ENCODE measurements at places on chromosomes 2 and 18. TPM values are rescaled to one million over a fixed set of nuclear protein-coding genes. Genes with fewer than 3 reads are reported as not detected.

DNA sequence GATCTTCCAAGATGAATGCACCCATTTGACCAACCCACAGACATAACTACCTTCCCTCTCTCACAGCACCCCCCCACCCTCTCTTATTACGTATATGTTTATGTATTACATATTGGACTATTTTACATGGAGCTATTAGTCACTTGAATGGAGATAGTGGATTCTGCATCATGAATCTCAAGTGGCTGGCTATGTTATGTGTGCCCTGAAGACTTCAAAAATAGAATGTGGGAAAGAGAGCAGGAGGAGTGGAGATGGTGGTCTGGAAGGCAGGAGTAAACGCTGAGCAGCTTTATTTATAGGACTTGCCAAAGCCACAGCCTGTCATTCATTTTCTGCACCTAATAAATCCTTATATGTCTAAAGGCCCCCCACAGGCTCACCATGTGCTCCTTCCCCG lies 4.9 kb downstream of the ANTXR1 start:
- peaks cover 15% of the 10 kb centered on the region for H3K4me1 ChIP-seq
- peaks cover 29% of the 10 kb centered on the region for H3K27me3 ChIP-seq
- no peak overlapping the region for H3K27ac ChIP-seq
- no peak overlapping the region for H3K4me3 ChIP-seq

GNLY gene
- 4.3 TPM for total RNA-seq

DNA sequence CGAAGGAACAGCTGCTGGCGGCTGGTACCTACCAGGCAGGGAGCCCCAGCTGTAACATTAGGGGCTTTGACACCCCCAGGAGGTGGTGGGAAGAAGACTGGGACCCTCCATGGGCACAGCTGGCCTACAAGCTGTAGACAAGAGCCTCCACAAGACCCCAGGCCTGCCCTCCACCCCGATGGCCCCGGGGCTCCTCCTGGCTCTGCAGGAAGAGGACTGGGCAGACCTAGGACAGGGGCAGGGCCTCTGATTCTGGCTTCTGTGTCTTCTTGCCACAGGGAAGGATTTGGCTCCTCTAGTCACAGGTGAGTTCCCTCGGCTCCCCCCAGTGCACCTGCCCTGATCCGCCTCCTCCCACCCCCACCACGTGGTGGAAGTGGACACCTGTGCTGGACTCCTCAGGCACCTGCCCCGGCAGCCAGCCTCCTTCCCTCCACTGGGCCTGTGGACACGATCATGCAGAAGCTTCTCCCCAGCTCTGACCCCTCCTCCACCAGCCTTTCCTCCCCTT lies 53.4 kb upstream of the ODC1 start:
- no peak overlapping the region for H3K4me3 ChIP-seq
- H3K4me1 ChIP-seq = no peaks in the 10 kb centered on the region
- H3K27ac ChIP-seq = no peak overlapping the region

- no peaks in the 10 kb centered on the region for H3K27me3 ChIP-seq
- H3K36me3 ChIP-seq = no peaks in the 10 kb centered on the region
- peaks cover 13% of the 10 kb centered on the region for H3K4me1 ChIP-seq
- no peak for DNase-seq
- no peak overlapping the region for H3K4me3 ChIP-seq
These were observed 76.8 kb downstream of the ZFP36L2 start for GRCh38 chr2:43149482-43150107.

SPATA3 gene
- not detected for total RNA-seq

IL1F10 gene
- total RNA-seq = not detected

- DNase-seq = no peak
- H3K27me3 ChIP-seq = peaks cover 5% of the 10 kb centered on the region
- no peak overlapping the region for H3K27ac ChIP-seq
- no peaks in the 10 kb centered on the region for H3K36me3 ChIP-seq
- H3K4me3 ChIP-seq = no peak overlapping the region
- no peaks in the 10 kb centered on the region for H3K4me1 ChIP-seq
These were observed 243.9 kb downstream of the TRIB2 start for GRCh38 chr2:12960671-12961070.

- peaks cover 49% of the 10 kb centered on the region for H3K27me3 ChIP-seq
- no peak for DNase-seq
- H3K4me3 ChIP-seq = no peak overlapping the region
- no peak overlapping the region for H3K27ac ChIP-seq
- peaks cover 33% of the 10 kb centered on the region for H3K4me1 ChIP-seq
These were observed 2.6 kb downstream of the SATB2 start for GRCh38 chr2:199455210-199455544.

DNA sequence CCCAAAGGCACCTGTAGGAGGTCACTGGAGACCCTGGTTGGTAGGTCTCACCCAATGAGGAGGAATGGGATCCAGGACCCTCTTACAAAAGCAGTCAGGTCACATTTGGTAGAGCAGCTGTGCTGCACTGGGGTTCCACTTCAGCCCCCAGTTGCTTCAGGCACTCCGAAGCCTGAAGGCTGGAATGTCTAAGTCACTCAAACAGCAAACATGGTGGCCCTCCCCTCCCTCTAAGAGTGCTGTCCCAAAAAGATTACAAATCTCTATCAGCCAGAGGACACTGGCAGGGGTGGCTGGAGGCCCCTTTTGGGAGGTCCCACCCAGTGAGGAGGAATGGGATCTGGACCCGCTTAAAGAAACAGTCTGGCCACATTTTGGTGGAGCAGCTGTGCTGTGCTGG lies 17.7 kb downstream of the MSTN start:
- H3K27me3 ChIP-seq = no peaks in the 10 kb centered on the region
- H3K4me1 ChIP-seq = no peaks in the 10 kb centered on the region
- no peaks in the 10 kb centered on the region for H3K36me3 ChIP-seq

GRCh38 chr2:181407171-181407570 lies 50.0 kb upstream of the ITGA4 start:
- H3K4me1 ChIP-seq = peaks cover 45% of the 10 kb centered on the region
- H3K36me3 ChIP-seq = no peaks in the 10 kb centered on the region
- no peak for DNase-seq

DNA sequence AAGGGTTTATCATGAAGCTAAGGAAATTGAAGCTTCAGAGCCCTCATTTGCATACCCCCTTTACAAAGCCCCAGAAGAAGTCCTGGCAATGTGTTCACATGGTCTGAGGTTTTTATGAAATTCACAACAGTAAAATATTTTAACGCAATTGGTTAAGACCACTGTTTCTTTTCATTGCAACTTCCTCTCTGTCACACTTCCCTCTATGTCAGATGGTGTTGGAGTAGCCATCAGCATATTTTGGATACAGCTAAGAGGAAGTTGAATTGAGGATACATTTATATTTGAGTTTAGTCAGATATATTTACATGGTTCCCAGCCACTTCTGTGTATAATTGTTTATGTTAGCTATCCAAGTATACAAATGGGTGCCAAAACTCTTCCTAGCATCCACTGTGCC lies 170.0 kb downstream of the TXNL1 start:
- no peak for DNase-seq
- no peak overlapping the region for H3K4me3 ChIP-seq
- no peak overlapping the region for H3K27ac ChIP-seq
- no peaks in the 10 kb centered on the region for H3K36me3 ChIP-seq

DNA sequence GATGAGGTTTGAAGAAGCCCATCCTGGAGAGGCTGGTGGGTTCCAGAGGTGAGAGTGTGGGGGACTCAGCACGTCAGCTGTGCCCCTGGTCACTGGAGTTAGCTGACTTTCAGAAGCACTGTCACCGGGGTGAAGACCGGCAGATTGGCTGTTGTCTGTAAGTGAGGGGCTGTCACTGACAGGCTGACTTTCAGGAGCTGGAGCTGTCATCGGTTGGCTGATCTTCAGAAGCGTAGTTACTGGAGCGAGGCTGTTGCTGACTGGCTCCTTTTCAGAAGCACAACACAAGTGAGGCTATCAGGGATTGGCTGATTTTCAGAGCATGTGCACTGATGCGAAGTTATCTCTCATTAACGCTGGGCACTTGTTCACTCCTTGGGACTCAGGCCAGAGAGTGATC lies 738.4 kb upstream of the ID2 start:
- no peaks in the 10 kb centered on the region for H3K36me3 ChIP-seq
- H3K27me3 ChIP-seq = no peaks in the 10 kb centered on the region

- no peak overlapping the region for H3K27ac ChIP-seq
- DNase-seq = no peak
- no peaks in the 10 kb centered on the region for H3K4me1 ChIP-seq
- H3K36me3 ChIP-seq = no peaks in the 10 kb centered on the region
These were observed 247.8 kb upstream of the HDAC4 start for GRCh38 chr2:239648607-239649006.

- H3K27me3 ChIP-seq = no peaks in the 10 kb centered on the region
- DNase-seq = peak; percentile 26
- H3K4me1 ChIP-seq = peaks cover 26% of the 10 kb centered on the region
- H3K27ac ChIP-seq = peak overlapping the region; percentile 80
- H3K4me3 ChIP-seq = no peak overlapping the region
These were observed 7.2 kb downstream of the MTHFD2 start for GRCh38 chr2:74205596-74205995.

CPO gene
- total RNA-seq = not detected

DNA sequence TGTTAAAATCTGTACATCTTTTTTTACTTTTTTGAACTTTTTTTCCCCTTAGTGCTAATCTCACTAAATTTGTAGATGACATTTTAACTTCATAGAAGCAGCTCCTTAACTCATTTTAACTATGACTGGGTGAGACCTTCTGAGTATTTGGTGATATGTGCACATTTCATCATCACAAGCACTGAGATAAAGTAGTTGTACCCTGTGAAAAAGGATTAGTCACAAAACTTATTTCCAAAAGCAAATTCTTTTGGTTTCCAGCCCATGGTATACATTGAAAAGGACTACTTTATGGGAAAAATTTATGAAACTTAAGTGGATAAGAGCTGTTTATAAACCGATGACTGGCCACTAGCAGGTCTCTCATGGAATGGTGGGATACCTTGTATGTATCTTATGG lies 581.5 kb downstream of the PLCL1 start:
- H3K4me3 ChIP-seq = no peak overlapping the region
- H3K27me3 ChIP-seq = peaks cover 3% of the 10 kb centered on the region
- H3K4me1 ChIP-seq = no peaks in the 10 kb centered on the region
- H3K36me3 ChIP-seq = no peaks in the 10 kb centered on the region

PRSS56 gene
- not detected for total RNA-seq

GRCh38 chr18:23968638-23969604 lies 45.6 kb upstream of the TTC39C start:
- H3K36me3 ChIP-seq = no peaks in the 10 kb centered on the region
- H3K27me3 ChIP-seq = no peaks in the 10 kb centered on the region
- H3K27ac ChIP-seq = no peak overlapping the region
- no peak overlapping the region for H3K4me3 ChIP-seq

DNA sequence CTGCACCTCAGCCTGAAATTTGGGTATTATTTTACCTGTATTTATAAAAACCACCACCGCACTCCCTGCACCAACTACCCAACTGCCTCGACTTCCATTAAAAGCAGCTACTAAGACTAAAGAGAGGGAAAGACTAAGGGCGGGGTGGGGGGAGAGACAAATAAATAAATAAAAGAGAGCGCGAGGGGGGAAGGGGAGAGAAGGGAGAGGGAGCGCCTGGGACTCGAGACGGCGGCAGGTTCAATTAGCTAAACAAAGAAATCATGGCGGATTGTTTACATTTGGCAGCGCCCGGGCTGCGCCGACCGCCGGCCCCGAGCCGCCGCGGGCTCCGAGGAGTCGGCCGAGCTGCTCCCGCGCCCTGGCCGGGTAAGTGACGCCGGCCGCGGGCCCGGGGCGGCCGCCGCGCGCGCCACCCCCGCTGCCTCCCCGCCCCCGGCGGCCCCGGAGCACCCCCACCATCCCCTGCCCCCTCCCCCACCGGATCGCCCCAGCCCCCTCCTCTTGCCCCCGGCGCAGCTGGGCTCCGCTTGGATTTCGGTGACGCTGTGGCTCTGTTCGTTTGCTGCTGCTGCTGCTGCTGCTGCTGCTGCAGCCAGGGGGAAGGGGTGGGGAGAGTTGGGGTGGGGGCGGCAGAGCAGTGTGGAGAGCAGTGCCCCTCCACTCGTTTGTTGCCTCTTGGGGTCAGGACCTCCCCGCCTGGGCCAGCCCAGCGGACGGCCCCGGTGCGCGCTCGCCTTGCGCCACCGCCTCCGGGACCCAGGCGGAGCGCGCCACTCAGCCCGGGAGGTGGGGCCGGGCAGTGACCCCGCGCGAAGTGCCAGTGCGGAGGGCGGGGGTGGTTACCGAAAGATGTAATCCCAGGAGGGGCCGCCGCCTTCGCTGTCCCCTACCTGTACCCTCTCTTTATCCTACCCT lies 187.2 kb upstream of the FANCL start:
- DNase-seq = no peak
- no peak overlapping the region for H3K27ac ChIP-seq
- H3K4me1 ChIP-seq = no peaks in the 10 kb centered on the region
- peaks cover 14% of the 10 kb centered on the region for H3K27me3 ChIP-seq
- no peaks in the 10 kb centered on the region for H3K36me3 ChIP-seq

DNA sequence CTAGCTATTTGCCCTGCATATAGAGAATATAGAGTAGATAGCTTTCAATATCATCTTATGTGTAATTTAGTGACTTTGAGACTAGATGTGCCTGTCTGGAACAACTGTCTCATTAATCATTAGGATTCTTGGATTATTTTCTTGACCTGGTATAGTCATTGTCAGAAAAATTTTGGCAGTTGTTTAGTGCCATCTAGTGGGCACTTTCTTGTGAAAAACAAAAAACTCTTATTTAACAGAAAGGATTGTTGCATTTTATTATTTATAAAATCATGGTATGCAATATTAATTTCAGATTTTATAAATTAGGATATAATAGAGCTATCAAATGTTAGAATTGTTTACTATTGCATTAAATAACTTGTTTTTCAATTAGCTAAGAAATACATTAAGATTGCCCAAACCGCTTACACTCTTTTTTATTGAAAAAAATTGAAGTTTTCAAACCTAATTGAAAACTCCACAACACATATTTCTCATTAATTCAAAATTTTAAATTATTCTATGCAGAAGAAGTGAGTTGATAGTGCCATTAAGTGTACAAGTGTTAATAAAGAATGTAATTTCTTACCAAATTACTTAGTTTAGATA lies 80.3 kb downstream of the DYNAP start:
- no peak overlapping the region for H3K4me3 ChIP-seq
- H3K4me1 ChIP-seq = no peaks in the 10 kb centered on the region
- no peaks in the 10 kb centered on the region for H3K36me3 ChIP-seq
- H3K27me3 ChIP-seq = no peaks in the 10 kb centered on the region
- H3K27ac ChIP-seq = no peak overlapping the region

SLC4A3 gene
- not detected for total RNA-seq
